Stimulated activated CD4-positive, alpha-beta T cell treated with anti-CD3 and anti-CD28 coated beads, Interleukin-12 subunit alpha, Interleukin-12 subunit beta, amount 100 ng/mL, for 4 hours (primary cell): ENCODE measurements at places on chromosomes 5 and 9.

DNA sequence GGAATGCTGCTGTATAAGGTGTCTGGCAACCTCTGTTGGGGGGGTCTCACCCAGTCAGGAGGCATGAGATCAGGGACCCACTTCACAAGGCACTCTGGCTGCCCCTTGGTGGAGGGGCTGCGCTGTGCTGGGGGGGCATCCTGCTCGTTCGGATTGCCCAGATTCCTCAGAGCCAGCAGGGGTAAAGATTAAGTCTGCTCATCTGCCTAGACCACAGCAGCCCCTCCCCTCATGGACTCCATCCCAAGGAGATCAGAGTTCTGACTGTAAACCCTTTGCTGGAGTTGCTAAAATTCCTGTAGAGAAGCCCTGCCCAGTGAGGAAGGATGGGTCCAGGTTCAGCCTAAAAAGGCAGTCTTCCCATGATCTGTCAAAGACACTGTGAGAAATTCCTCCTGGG lies 262.0 kb upstream of the C9orf72 start:
- no peak for DNase-seq

- DNase-seq = no peak
Observed at GRCh38 chr5:9056046-9056445, 489.8 kb downstream of the SEMA5A start.

- no peak for DNase-seq
Observed at GRCh38 chr9:27198190-27198589, 89.2 kb downstream of the TEK start.

GRCh38 chr9:131277910-131278701 lies 1.8 kb upstream of the FAM78A start:
- DNase-seq = peak; percentile 69

DNA sequence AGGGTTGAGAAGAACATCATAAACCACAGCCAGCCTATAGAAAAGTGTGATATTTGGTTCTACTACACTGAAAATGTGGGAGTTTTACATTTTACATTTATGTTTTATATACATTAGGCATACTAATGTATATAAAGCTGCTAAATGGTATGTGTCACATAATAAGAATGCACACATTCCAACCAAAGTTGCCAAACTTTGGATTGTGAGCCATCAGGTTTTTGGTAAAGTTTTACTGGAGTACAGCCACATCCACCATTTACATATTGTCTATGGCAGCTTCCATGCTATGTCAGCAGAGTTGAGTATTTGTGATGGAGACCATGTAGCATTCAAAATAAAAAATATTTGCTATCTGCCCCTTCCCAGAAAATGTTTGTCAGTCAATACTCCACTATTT lies 23.1 kb upstream of the TARS1 start:
- DNase-seq = no peak

DNA sequence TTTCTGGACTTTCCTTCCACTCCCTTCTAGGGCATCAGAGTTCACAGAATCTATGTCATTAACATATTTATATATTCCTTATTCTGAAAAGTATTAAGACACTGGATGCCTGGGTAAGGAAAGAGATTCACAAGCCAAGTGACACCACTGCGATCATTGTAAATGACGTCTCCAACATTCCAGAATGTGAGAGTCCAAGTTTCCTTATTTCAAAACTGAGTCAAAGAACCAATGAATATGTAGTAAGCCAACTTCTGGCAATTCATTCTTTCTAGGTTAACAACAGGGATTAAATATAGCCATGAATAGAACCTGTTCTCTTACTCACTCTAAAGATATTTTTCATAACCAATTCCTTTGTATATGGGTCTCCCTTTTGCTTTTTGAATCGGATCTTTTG lies 18.1 kb downstream of the RAI14 start:
- no peak for DNase-seq

GRCh38 chr5:74885170-74885569 lies 19.0 kb upstream of the FAM169A start:
- DNase-seq = no peak

DNA sequence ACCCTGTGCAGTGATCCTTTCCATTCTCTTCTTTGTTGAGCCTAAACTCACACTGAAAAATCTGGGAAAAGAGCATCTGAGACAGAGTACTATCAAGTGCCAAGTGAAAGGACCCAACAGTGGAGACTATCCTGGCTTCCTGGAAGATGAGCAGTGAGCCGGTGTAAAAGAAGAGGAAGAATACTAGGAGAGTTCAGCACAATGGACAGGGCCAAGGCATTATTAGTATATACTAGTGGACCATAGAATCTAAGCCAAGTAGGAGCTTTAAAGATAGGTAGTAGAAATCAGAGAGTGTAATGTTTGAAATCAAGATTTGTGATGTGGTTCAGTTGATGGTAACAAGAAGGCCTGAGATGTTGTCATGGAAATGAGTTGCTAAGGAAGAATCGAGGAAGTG lies 140.8 kb downstream of the CAMK4 start:
- DNase-seq = no peak

DNA sequence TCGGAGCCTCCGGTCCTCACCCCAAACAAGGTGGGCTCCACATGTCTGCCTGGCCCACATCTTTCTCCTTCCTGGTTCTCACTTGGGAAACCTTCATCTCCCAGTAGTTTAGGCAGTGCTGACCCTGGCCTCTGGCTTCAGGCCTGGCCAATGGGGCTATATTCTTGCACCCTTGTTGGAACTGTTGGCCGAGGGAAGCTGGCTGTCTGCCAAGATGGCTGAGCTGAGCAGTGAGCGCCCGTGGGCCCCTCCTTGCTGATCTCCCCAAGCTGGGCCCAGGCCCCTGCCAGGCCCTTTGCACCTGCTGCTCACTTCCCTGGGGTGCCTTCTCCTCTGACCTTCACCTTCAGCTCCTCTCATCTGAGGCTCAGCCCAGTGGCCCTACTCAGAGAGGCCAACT lies 31.3 kb downstream of the TSPAN17 start:
- DNase-seq = no peak

GRCh38 chr5:88544671-88545070 lies 276.0 kb upstream of the TMEM161B start:
- no peak for DNase-seq

GRCh38 chr5:37184748-37185364 lies 64.3 kb downstream of the CPLANE1 start:
- DNase-seq = no peak

GRCh38 chr5:32362527-32362926 lies 49.8 kb upstream of the MTMR12 start:
- DNase-seq = no peak

DNA sequence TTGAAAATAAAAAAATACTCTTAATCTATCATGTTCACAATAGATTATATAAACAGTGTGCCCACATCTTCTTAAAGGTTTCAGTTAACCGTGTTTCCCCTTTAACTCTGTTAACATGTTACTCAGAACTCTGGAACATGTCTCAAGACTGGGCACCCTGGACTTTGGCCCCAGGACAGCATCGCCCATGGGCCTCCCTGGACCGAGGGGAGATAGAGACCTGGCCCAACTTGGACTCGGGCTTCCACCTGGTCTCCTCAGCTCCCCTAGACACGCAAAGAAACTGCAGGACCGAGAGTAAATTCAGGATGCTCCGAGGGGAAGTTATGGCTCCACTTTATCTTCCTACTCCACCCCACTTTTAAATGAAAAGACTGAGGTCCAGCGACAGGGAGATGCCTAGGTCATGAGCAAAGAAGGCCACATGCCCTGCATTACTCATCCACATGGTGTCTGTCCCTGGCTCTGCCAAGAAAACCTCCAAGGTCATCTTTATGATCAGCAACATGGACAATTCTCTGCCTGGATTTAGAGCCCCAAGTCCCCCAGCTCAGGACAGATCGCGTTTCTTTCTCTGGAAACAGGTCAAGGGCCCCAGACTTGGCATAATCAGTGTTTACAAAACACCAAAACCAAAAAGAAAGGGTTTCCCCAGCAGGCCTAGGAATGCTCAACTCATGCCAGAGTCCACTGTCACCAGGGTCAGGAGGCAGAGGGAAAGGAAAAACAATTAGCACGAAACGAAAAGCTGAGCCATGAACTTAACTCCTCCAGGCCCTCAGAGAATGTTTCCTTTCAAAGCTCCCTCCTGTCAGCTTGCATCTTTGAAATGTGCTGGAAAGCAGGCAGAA lies 17.4 kb downstream of the GPX3 start:
- DNase-seq = no peak

DNA sequence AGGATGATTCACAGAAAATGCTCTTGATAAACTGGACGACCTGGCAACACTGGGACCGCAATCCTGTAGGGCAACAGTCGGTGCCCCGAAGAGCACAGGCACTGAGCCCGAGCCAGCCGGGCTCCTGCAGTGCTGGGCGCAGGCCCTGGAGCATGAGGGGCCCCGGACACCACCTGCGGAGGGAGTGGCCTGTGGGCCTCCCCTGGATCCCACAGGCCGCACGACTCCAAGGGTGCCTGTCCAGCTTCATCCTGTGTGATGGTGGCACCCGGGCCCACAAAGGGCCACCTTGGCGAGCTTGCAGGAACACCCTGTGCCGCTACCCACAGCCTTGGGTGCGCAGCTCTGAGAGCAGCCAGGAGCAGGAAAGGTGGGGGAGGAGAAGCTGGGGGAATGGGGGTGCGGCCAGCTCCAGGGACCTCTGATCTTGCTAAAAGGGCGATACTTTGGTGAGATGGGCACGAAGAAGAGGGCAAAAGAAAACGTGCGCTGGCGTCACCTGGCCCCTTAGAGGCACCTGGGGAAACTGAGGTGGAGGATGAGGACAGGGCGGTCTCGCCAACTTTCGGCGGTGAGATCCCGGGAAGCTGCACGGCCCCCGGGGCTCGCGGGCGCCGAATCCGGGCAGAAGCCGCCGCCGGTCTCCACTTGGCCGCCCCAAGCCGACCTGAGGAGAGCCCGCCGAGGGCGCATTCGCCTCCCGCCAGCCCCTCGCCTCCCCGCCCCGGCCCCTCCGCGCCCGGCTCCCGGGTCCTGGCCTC lies 722 bp downstream of the TBC1D9B start:
- peak; percentile 21 for DNase-seq

DNA sequence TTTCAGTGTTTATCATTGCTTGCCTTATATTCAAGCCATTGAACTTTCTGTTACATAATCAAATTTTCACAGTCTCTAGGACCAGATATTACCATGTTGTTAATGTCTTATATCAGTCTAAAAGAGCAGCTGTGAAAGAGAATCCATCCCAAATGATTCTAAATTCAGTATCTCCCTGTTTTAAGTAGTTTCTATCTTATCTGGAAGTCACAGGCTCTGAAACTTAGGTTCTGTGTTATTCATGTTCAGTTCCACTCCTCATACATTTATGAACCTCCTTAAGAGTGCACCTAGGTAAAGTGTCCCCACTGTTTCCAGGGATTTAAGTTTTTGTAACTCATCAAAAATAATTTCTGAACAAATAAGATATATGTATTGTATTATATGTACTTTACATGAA lies 9.7 kb downstream of the LYRM7 start:
- no peak for DNase-seq

DNA sequence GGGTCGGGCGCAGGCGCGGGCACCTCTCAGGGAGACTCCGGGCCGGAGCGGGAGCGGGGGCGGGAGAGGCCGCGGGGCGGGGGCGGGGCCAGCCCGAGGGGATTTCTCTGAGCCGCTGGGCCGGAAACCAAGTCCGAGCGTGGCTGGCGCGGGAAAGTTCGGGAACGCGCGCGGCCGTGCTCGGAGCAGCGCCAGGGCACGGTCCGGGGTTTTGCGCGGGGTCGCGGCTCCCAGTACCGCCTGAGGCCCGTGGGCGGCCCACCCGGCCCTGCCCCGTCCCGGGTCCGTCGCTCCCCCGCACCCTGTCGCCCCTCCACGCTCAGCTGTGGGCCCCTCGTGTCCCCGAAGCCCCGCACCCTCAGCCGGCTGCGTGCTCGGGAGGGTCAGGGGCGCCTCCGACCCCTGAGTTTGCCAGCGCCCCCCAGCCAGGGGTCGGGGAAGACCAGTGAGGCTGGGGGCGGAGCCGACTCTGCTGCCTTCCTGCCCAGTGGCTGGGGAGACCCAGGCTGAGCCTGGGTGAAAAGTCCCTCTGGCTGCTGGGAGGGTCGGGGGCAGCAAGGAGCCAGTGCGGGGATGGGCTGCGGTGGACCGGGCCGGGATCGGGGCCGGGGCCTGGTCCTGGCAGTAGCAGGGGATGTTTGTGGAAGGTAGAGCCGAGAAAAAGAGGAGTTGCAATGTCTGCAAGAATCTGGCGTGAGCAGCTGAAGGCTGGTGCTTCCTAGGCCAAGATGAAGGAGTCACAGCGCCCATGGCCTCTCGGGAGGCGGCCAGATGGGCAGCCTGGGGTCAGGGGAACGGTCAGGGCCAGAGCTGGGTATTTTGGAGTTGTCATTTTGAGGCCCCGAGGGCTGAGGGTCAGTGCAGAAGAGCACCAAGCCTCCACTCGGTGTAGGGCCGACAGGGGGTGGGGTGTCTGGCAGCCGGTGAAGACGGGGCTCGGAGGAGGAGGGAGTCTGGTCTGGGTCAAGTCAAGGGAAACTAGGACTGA lies 588 bp downstream of the TRAF2 start:
- peak; percentile 42 for DNase-seq

DNA sequence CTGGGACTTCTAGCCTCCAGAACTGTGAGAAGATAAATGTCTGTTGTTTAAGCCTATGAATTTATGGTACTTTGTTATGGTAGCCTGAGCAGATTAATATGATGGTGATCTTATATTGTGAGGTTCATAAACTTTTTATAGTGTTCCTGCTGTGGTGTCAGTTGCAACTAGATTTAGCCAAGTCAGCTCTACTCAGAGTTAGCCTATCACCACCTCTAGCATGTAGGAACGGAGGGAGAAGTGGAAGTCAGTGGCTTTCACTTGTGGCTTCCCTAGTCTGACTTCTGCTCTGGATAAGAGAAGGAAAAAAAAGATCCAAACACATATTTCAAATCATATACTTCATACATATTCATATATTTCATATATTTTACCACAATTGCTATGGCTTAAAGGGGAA lies 6.6 kb downstream of the POC5 start:
- no peak for DNase-seq

DNA sequence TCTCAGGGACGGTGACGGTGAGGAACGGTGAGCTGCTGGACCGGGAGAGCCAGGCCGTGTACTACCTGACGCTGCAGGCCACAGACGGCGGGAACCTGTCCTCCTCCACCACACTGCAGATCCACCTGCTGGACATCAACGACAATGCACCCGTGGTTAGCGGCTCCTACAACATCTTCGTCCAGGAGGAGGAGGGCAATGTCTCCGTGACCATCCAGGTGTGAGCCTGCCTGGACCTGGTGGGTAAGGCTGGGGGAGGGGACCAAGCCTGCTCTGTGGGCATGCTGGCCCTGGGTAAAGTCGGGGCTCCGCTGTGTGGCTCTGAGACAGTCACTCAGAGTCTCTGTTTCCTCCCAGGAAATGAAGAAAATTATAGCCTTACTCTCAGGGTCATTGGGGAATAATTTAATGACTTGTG lies 29.3 kb downstream of the CDHR2 start:
- peak; percentile 23 for DNase-seq

GRCh38 chr9:115442054-115442453 lies 324.1 kb upstream of the TNC start:
- DNase-seq = no peak
